Cerebellum (tissue), 4 donors: ENCODE measurements at places on chromosomes 3 and 15.
A peak's percentile ranks its signal among the peaks of the same experiment; 100 is the strongest.

DNA sequence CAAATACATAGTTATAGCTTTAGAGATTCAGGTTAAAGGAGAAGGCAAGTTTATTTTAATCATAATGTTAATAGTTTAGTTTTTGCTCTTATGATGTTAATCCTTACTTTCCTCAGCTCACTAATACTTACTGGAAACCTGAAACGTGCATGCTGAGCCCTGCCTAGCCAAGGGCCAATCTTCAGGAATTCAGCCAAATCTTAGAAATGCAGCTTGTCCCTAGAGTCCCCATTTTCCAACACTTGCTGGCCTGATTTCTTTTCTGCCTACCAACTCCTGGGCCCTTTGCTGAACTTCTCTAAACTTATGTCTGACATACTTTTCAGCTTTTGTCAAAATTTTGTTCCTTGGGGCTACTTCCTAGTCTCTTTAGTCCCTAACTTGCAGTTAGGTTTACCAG is 22.8 kb downstream of the BCHE start:
- DNase-seq = no peak

DNA sequence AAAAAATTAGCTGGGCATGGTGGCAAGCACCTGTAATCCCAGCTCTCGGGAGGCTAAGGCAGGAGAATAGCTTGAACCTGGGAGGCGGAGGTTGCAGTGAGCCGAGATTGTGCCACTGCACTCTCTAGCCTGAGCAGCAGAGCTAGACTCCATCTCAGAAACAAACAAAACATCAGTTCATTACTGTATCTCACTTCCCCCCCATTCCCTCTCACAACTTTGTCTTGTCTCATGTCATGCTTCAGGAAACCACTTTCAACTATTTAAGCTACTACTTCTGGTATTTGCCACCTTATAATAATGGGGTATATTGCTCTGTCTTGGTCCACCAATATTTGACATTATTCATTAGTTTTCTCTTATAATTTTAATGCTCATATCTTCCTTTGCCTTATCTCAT is 26.2 kb downstream of the PIK3CA start:
- no peak for DNase-seq

GRCh38 chr15:35068846-35069475 is 16.1 kb downstream of the NANOGP8 start:
- DNase-seq = peak; percentile 84

DNA sequence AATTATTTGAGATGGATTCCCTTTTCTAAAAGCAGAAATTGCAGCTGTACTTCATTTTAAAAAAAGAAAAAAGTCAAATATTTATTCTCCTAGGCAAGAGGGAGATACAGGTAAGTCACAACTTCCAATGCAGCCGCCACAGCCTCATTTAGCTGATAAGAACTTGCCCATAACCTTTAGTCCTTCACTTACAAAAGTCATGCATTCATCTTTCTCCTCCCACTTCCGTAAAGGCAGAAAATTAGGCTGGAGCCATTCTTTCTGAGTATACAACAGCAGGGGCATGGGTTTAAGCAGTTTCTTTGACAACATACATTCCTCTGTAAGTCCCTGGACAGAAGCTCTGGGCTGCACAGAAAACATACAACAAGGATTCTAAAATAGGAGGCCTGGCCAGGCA is 4.3 kb downstream of the SUCLG2 start:
- DNase-seq = no peak

GRCh38 chr3:81242871-81243270 is 518.6 kb downstream of the GBE1 start:
- no peak for DNase-seq

DNA sequence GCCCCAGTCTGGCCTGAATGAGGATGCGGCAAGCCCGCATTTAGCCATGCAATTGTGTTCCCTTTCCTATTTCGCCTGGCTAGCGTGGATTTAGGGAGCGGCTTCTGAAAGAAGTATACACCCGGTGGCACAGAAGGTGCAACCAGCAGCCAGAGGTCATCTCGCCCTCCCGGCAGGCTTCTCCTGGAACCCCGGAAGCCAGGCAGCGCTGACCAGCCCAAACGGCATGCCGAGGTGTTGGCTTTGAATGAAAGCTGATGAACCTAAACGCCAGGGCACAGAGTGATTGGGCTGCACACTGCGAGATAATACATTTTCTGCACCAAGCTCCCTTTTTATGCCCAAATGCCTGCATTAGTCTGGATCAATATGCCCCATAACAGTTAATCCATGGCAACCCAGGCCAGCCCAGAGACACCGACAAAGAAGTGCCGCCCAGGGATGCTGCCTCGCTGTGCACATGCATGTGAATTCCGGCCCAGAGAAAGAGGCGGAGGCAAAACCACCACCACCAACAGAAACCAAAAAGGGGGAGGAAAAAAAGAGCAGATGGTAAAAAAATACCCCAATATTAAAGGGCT is 1.4 kb downstream of the SRGAP3 start:
- DNase-seq = no peak

DNA sequence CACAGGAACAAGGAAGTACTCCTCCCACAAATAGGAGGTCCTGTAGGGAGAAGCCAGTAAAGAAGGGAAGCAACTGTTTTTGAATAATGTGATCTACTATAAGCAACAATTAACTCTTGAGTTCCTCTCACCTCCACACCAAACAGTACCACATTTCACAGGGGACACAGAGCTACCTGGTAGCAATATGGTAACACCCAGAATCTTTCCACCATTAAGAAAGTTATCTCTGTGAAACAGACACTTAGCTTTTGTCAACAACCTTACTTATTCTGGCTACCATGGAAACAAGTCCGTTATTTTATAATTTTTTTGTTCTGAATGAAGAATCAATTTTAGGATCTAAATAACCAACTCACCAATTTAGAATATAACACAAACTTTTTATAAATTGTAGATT is 49.5 kb downstream of the TBL1XR1 start:
- DNase-seq = no peak

DNA sequence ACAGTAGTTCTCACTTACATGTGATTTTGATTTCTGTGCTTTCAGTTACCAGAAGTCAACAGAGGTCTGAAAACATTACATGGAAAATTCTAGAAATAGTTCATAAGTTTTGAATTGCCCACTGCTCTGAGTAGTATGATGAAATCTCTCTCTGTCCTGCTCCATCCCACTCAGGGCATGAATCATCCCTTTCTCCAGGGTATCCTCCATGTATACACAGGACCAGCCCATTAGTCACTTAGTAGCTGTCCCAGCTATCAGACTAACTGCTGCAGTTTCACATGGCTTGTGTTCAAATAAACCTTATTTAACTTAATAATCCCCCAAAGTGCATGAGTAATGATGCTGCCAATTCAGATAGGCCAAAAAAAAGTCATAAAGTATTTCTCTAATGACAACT is 38.6 kb downstream of the EPHA3 start:
- DNase-seq = no peak

GRCh38 chr3:105423397-105423796 is 56.7 kb downstream of the ALCAM start:
- no peak for DNase-seq

GRCh38 chr3:8359133-8359532 is 142.5 kb upstream of the LMCD1 start:
- DNase-seq = no peak

DNA sequence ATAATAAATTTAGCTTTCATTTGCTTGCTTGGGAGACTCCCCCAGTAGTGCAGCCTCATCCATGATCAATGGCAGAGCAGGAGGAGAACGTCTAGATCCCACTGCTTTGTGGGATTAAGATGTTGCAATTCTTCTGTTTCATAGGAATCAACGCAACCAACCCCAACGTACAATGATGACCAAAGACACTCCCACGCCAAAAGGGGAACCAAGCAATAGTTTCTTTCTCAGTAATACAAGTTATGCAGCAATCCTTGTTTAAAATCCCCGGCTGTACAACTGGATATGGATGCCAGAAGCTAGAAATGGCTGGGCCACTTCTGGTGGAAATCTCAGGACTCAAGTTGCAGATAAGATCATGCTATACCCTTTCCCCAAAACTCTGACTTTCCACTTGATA is 411.2 kb downstream of the VPS13C start:
- no peak for DNase-seq

GRCh38 chr15:23548071-23548470 is 17.4 kb upstream of the MKRN3 start:
- DNase-seq = no peak

GRCh38 chr3:188108703-188109412 is 45.1 kb upstream of the LPP start:
- DNase-seq = no peak

DNA sequence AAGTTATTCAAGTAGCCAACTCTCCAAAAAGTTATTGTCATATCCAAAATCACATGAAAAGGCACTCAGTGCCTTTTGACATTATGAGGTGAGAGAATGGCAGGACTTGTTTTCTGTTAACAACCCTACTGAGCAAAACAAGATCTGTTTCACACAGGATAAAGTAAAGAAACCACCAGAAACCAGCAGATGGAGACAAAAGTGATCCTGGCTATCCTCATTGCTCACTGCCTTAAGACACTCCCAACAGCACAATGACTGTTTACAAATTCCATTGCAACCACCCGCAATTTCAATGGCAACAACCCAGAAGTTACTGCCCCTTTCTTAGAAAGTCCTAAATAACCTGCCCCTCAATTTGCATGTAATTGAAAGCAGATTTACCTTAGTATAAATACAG is 352.6 kb upstream of the NDN start:
- DNase-seq = no peak

- DNase-seq = no peak
Observed at GRCh38 chr3:62131620-62132019, 241.7 kb downstream of the FEZF2 start.

- peak; percentile 83 for DNase-seq
Observed at GRCh38 chr3:159839561-159840379, 148.9 kb upstream of the IL12A start.

DNA sequence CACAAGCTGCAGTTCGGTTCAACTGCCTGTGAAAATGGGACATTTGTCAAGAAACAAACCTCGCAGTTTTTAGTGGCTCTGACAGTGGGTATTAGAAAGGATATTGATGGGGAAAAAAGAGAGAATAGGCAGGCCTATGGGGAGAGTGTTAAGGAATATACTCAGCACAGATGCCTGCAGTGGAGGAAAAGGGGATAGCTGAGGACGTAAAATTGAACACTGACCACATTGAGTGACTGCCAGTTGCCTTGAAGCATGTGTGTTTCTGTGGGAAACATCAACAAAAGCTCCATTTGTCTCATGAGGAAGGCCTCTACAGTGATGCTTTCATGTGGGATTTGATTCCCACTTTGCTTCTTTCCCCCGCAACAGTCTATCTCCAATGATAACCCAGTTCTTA is 1042.1 kb downstream of the TUSC7 start:
- no peak for DNase-seq

GRCh38 chr15:100987143-100987542 is 68.0 kb downstream of the LRRK1 start:
- no peak for DNase-seq

GRCh38 chr3:70531063-70531657 is 218.7 kb upstream of the MDFIC2 start:
- peak; percentile 6 for DNase-seq

DNA sequence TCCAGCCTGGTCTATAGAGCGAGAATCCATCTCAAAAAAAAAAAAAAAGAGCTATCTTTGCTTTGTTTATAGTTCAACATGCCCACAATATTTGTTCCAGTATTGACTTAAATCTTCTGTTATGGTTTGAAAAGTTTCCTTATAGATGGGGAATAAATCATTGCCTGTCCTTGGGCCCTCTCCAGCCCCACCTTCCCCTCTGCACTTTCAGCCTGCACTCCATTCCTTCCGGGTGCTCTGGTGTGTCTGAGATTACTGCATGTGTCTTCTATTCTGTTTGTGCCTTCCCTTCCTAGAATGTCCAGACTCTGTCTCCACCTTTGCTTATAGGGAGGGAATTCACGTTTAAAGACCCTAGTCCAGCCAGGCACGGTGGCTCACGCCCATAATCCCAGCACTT is 25.2 kb upstream of the GPX1 start:
- no peak for DNase-seq

DNA sequence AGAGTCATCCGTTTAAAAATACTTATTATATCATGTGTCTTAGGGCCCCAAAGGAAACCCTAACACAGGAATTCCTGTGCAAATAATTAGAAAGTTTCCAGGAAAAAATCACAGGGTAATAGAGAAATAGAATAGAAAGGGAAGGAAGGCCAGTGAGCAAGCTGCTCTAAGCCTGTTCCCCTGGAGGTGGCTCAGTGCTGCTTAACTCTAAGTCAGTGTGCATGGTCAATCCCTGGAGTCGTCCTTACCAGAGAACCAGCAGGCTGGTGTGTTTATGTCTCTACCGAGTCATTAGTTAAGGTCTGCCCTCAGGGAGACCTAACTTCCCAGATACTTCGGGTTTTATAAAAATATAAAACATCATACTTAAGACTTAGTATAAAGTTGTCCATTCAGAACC is 21.0 kb upstream of the MCF2L2 start:
- DNase-seq = peak; percentile 41

DNA sequence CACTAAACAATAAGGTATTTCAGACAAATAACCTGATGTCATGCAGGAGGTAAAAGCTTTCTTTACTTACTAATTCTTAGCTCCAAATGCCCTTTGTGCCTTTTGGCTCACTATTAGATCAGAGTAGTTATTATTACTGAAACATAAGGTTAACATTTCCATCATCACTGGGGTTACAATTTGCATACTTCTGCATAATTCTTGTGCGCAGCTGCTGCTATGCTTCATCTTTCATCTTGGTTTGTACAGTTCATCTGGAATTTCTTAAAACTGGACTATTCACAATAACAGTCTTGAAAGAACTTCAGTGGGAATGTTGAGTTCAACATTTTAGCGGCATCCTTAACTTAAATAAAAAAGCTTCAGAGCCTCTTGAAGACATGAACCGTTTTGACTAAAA is 383.2 kb upstream of the ADAMTS9 start:
- no peak for DNase-seq

- no peak for DNase-seq
Observed at GRCh38 chr15:87863152-87863551, 393.4 kb downstream of the NTRK3 start.

GRCh38 chr3:186308549-186308948 is 53.5 kb downstream of the DGKG start:
- no peak for DNase-seq

DNA sequence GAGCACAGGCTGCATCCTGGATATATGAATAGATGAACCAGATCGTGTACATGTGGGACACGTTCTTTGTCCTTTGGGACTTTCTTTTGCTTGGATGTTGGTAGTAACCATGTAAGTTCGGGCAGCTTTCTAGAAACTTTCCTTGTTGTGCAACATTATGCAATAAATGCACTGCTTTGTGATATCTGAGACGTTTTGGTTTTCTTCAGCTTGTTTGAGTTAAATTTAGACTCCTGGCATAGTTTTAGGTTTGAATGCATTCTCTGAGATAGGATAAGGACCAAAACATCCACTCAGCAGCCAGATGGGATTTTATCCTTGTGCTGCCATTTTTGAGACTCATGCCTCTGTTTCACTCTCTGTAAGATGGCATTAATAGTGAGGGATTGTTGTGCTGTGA is 158.9 kb downstream of the IGF1R start:
- no peak for DNase-seq

- no peak for DNase-seq
Observed at GRCh38 chr3:4928277-4928789, 50.9 kb upstream of the BHLHE40 start.

DNA sequence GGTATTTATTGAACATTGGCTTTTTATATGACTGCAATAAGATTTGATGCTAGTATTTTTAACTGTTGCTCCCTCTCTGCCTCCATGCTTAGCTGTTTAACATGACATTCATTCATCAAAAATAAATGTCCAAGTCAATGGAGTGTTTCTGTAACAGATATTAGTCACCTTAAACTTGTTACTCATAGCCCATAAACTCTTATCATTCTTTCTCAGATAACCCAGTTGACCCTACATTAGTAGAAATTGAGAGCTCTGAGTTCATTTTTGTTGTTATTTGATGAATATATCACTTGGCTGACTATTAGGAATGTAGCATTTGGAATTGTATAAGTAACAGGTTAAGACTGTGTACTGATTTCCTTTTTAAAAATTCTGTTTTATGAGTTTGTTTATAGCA is 201.1 kb downstream of the UBE2E2 start:
- no peak for DNase-seq
